Calu3 (cell line): ENCODE measurements at places on chromosomes 12 and 14. TPM values are rescaled to one million over a fixed set of nuclear protein-coding genes. Genes with fewer than 3 reads are reported as not detected.
A peak's percentile ranks its signal among the peaks of the same experiment; 100 is the strongest.

Gene PCED1B
- 2.1 and 4.1 TPM in 2 replicates for total RNA-seq

Gene CACNA2D4
- total RNA-seq = 0.80 and 0.86 TPM in 2 replicates

Gene RFX4
- total RNA-seq = 0.27 TPM in 1 of 2 replicates, not detected in the other

DNA sequence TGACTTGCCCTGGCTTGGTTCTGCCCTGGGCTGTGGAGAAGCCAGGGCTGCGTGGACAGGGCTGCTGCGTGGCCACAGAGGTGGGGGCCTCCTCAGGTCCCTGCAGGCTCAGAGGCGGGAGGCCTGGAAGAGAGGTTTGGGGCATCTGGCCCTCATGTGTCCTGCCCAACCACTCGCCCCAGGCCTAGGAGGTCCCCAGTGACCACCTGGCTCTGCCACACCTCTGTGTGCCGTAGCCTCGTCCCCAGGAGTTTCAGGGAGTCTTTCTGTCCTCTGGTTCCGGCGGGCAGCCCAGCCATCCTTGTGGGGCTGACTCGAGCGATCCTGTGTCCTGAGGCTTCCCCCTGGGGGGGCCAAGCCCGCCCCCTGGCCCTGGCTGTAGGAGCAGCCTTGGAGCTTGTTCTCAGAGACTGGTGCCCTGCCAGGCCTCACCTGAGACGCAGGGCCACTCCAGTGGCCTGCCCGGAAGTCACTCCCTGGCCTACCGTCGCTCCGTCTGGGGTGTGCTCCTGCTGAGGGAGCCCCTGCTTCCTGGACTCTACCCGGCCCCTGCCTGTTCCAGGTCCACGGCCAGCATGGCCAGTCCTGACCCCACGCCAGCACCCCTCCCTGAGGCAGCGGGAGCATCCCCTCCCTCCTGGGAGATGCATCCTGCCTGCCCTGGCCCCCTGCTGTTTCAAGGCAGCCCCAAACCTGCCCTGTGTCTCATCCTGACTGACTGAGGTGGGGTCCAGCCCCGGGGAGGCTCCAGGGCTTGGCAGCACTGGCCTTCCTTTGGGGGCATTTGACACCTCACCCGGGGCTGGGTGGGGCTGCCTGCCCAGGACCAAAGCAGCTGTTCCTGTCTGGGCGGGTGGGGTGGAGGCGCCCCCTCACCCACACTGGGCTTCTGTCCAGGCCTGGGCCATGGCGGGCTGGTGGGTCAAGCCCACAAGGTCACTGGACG is 13.9 kb downstream of the ASPG start:
- no peak for DNase-seq

GRCh38 chr12:46473634-46474329 is 101.2 kb upstream of the SLC38A2 start:
- DNase-seq = peak; percentile 56

DNA sequence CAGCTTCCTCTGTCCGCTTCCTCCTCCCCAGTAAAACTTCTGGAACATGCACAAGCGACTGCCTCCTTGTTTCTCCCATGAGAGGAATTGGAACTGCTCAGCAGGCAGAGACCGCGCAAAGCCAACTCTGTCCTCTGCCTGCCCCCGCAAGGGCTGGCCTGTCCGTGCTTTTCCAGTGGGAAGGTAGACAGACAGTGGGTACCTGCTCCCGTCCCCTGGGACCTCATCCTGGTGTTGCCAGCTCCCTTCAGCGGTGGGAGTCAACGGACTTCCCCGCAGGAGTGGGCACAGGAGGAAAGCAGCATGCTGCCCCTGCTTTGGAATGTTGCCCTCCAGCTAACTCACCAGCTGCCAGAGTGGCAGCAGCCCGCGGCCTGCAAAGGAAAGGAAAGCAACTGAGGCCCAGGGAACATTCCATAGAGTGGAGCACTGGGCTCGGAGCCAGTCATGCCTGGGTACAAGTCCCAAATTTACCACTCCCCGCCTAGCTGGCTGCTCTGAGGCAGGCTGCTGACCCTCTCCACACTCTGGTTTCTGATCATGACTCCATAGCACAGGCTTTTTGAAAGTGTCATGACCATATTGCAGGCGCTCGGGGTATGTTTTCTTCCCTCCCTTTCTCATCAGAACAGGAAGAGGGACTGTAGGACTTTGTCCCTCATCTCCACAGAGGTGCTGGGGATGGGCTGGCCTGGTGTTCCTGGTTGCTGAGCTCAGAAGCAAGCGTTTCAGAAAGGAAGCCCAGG is 89.2 kb upstream of the CLMN start:
- DNase-seq = no peak

DNA sequence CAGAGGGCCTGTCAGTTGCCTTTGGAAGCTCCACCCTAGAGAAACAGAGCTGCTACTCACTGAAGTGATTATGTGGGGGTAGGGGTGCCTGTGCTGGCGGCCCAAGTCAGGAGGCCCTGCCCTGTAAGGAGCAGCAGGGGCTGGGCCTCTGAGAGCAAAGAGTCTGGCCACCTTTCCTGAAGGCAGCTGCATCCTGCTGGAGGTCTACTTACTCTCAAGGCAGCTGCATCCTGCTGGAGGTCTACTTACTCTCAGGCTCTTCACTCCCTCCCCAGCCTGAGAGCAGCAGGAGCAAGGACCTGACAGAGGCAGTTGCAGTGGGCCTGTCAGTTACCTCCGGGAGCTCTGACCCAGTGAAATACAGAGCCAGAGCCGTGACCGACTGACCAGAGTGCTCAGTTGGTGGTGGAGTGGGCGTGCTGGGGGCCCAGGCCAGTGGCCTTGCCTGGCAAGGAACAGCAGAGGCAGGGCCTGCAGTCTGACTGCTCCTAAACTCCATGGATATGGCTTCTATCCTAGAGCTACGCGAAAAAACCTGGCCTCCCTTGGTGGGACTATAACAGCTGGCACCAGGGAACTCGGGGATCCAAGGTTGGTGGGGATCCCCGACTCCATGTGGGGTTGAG is 32.3 kb downstream of the RAD51B start:
- no peak for DNase-seq
